ENCODE measurements at places on chromosomes 6 and 20. TPM values are rescaled to one million over a fixed set of nuclear protein-coding genes. Genes with fewer than 3 reads are reported as not detected.
A peak's percentile ranks its signal among the peaks of the same experiment; 100 is the strongest.

The SALL4 gene
- 0.43 TPM for total RNA-seq

DNA sequence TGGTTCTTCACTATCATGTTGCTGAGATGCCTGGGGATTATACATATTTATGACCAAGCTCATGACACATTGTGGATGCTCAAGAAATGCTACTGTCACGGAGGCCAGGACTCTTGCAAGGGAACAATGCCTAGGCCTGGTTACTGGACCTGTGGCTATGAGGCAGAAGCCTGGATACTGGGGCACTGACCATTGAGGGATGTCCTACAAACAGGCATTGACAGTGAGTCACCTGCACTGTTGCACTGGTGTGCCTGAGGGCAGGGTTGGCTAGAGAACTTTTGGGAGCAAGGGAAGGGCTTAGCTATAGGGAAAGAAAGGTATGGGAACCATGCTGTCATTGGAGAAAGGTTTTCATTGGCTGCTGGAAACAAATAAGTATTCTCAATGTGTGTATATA lies 313.1 kb upstream of the SUPT3H start:
- no peaks in the 10 kb centered on the region for H3K36me3 ChIP-seq
- no peak overlapping the region for H3K27ac ChIP-seq
- H3K27me3 ChIP-seq: peaks cover 6% of the 10 kb centered on the region
- H3K4me1 ChIP-seq: no peaks in the 10 kb centered on the region
- no peak overlapping the region for H3K4me3 ChIP-seq

The CST2 gene
- not detected for total RNA-seq

GRCh38 chr20:10402938-10403608 lies 30.9 kb downstream of the MKKS start:
- H3K36me3 ChIP-seq: peaks cover 17% of the 10 kb centered on the region
- DNase-seq: no peak
- H3K27ac ChIP-seq: no peak overlapping the region
- H3K4me1 ChIP-seq: no peaks in the 10 kb centered on the region
- H3K4me3 ChIP-seq: no peak overlapping the region

- no peak overlapping the region for H3K4me3 ChIP-seq
- peaks cover 7% of the 10 kb centered on the region for H3K36me3 ChIP-seq
- no peaks in the 10 kb centered on the region for H3K27me3 ChIP-seq
- H3K4me1 ChIP-seq: no peaks in the 10 kb centered on the region
- no peak for DNase-seq
Measured at GRCh38 chr6:166523782-166524559, 62.5 kb downstream of the RAMACL start.

DNA sequence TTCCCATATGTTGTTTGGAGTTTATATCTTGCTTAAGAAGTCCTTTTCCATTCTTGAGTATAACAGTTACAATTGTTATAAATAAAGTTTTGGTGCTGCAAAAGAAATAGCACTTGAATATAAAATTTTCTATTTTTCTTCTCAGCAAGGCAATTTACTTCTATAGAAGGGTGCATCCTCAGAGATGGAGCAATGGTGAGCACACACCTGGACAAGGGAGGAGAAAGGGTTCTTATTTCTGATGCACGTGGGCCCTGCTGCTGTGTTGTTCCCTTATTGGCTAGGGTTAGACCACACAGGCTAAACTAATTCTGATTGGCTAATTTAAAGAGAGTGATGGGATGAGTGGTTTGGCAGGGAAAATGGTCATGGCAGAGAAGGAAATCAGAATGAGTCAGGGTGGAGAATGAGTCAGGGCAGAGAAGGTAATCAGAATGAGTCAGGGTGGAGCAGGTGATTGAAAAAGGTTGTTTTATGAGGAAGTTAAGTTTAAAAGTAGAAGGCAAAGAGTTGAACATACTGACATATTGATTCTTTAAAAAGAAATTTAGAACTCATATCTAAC lies 38.0 kb downstream of the CST8 start:
- no peak overlapping the region for H3K27ac ChIP-seq
- DNase-seq: no peak
- no peaks in the 10 kb centered on the region for H3K36me3 ChIP-seq
- no peak overlapping the region for H3K4me3 ChIP-seq

The UST gene
- 11.8 TPM for total RNA-seq

The OR2J3 gene
- not detected for total RNA-seq

DNA sequence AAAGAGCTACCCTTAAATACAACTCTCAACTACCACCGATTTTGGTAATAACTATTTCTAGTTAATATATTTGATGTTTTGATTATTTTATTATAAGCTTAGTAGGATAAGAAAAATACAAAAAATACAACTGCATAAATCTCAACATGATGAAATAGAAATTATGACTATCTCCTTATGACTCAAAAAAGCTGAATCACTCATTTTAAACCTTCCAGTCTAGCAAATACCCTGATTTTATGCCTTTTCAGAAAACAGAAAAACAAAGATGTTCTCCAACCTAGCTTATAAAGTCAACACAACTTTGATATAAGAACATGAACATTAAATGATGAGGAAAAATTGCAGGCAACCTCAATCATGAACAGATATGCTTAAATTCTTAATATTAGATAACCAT lies 40.2 kb upstream of the DSE start:
- no peaks in the 10 kb centered on the region for H3K27me3 ChIP-seq
- no peaks in the 10 kb centered on the region for H3K36me3 ChIP-seq
- peaks cover 11% of the 10 kb centered on the region for H3K4me1 ChIP-seq
- no peak for DNase-seq

- DNase-seq: peak; percentile 87
- H3K4me3 ChIP-seq: no peak overlapping the region
- H3K27me3 ChIP-seq: no peaks in the 10 kb centered on the region
- H3K36me3 ChIP-seq: no peaks in the 10 kb centered on the region
- no peaks in the 10 kb centered on the region for H3K4me1 ChIP-seq
- no peak overlapping the region for H3K27ac ChIP-seq
Measured at GRCh38 chr20:19583532-19584175, 174.4 kb upstream of the RIN2 start.

The CST4 gene
- total RNA-seq: not detected

The WFDC11 gene
- not detected for total RNA-seq

DNA sequence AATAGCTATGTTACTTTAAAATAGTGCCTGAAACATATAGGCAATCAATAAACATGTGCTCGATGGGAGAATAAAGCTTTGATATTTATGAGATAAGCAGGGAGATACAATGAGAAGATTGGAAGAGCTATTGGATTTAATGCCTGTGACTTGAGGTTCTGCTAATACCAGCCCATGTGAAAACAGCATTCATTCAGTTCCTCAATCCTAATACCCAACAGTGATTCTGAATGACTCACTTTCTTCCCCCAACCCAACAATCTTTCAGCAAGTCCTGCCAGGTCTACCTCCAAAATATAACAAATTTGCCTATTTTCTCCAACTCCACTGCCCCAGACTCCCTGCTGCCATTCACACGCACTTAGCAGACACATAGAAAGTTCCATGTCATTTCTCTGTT lies 26.6 kb upstream of the KLHL31 start:
- no peaks in the 10 kb centered on the region for H3K27me3 ChIP-seq
- H3K4me3 ChIP-seq: no peak overlapping the region
- no peak overlapping the region for H3K27ac ChIP-seq
- no peaks in the 10 kb centered on the region for H3K36me3 ChIP-seq

The GSTA2 gene
- not detected for total RNA-seq

DNA sequence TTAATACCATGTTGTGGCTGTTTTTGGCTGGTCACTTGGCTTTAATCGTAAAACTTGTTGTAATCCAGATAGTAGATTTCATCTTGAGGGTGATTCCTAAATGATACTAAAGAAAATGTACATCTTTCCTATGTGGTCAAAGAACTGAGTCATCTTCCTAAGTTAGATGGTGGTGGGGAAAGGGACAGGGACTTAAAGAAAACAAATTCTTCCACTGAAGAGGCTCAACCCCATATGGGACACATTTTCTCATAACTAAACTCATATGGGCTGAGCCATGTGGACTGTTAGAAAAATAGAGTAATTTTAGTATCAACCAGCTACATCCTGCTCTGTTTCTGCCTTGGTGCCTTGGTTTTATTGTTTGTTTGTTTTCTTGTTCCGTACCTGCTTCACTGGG lies 155.8 kb downstream of the TSHZ2 start:
- H3K36me3 ChIP-seq: no peaks in the 10 kb centered on the region
- no peak overlapping the region for H3K27ac ChIP-seq
- no peaks in the 10 kb centered on the region for H3K27me3 ChIP-seq
- no peak overlapping the region for H3K4me3 ChIP-seq
- H3K4me1 ChIP-seq: no peaks in the 10 kb centered on the region

DNA sequence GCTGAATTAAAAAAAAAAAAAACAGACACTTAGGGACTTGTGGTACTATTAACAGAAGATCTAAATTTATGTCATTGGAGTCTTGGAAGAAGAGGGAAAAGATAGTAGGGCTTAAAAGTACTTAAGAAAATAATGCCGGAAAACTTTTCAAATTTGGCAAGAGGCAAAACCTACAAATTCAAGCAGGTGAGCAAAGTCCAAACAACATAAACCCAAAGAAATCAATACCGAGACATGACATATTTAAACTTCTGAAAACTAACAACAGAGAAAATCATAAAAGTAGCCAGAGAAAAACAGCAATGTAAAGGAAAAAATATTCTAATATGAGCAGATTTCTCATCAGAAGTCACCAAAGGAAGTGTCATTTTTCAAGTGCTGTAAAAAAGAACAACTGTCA lies 44.4 kb downstream of the EPM2A start:
- H3K27me3 ChIP-seq: no peaks in the 10 kb centered on the region
- H3K27ac ChIP-seq: no peak overlapping the region
- H3K36me3 ChIP-seq: no peaks in the 10 kb centered on the region
- no peak overlapping the region for H3K4me3 ChIP-seq
- H3K4me1 ChIP-seq: no peaks in the 10 kb centered on the region
- no peak for DNase-seq

The NHSL1 gene
- total RNA-seq: 69.5 TPM

- DNase-seq: no peak
- H3K36me3 ChIP-seq: no peaks in the 10 kb centered on the region
- H3K27ac ChIP-seq: no peak overlapping the region
- H3K27me3 ChIP-seq: no peaks in the 10 kb centered on the region
- no peak overlapping the region for H3K4me3 ChIP-seq
Measured at GRCh38 chr20:23112595-23112994, 26.5 kb upstream of the CD93 start.

The SIRPB1 gene
- total RNA-seq: 11.6 TPM

- H3K4me3 ChIP-seq: peak overlapping the region; percentile 94
- H3K27ac ChIP-seq: peak overlapping the region; percentile 92
- H3K36me3 ChIP-seq: no peaks in the 10 kb centered on the region
- H3K27me3 ChIP-seq: no peaks in the 10 kb centered on the region
- DNase-seq: peak; percentile 85
Measured at GRCh38 chr20:63955281-63955826, 862 bp downstream of the UCKL1 start.

- H3K4me3 ChIP-seq: no peak overlapping the region
- no peaks in the 10 kb centered on the region for H3K27me3 ChIP-seq
- H3K27ac ChIP-seq: no peak overlapping the region
- DNase-seq: no peak
Measured at GRCh38 chr6:128179876-128180438, 279.1 kb upstream of the THEMIS start.

DNA sequence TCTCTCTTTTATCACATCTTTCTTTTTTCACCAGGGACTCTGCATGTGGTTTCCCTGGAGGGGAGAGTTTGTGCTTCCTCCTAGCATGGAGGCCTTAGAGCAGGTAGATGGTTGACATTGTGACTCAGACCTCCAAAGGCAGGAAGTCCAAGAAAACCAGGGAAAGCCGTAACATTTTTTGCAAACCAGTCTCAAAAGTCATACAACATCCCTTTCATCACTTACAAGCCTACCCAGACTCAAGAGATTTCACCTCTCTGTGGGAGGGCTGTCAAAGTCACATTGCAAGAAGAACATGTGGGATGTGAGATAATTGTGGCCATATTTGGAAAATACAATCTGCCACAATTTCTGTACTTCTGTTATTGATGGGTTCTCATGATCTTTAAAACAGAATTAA lies 46.2 kb downstream of the SNRNP48 start:
- no peak overlapping the region for H3K4me3 ChIP-seq
- no peak overlapping the region for H3K27ac ChIP-seq
- no peaks in the 10 kb centered on the region for H3K27me3 ChIP-seq
- no peaks in the 10 kb centered on the region for H3K36me3 ChIP-seq
- H3K4me1 ChIP-seq: no peaks in the 10 kb centered on the region
- no peak for DNase-seq

DNA sequence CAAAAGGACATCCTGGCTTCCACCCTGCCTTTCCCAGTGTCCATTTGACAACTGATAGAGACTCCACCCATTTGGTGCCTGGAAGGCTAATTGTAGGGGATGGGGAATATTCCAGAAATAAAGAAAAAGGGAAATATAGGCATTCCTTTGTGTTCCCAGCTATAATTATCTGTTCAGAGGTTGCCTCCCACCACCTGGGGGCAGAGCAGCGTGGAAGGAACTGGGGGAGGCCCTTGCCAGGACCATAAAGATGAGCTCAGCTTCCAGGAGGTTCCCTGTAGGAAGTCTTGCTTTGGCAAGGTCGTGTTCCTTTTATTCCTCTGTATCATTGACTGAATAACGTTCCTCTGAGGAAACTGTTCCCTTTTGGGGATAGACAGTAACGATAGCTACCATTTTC lies 214.7 kb downstream of the TFAP2C start:
- H3K27me3 ChIP-seq: peaks cover 4% of the 10 kb centered on the region
- no peaks in the 10 kb centered on the region for H3K4me1 ChIP-seq

The FGD2 gene
- 56.9 TPM for total RNA-seq

The DLK2 gene
- total RNA-seq: 0.23 TPM

The PLEKHG1 gene
- 34.6 TPM for total RNA-seq

The TMEM200A gene
- 5.9 TPM for total RNA-seq

GRCh38 chr6:112188906-112189305 lies 65.5 kb downstream of the LAMA4 start:
- H3K27ac ChIP-seq: no peak overlapping the region
- no peak for DNase-seq
- H3K27me3 ChIP-seq: no peaks in the 10 kb centered on the region
- H3K4me3 ChIP-seq: no peak overlapping the region
- no peaks in the 10 kb centered on the region for H3K4me1 ChIP-seq
- no peaks in the 10 kb centered on the region for H3K36me3 ChIP-seq

The ADGRF5 gene
- 283 TPM for total RNA-seq

- H3K27me3 ChIP-seq: no peaks in the 10 kb centered on the region
- no peaks in the 10 kb centered on the region for H3K36me3 ChIP-seq
- no peak for DNase-seq
Measured at GRCh38 chr6:106886081-106886843, 88.3 kb downstream of the CD24 start.

The AARS2 gene
- total RNA-seq: 11.8 TPM

DNA sequence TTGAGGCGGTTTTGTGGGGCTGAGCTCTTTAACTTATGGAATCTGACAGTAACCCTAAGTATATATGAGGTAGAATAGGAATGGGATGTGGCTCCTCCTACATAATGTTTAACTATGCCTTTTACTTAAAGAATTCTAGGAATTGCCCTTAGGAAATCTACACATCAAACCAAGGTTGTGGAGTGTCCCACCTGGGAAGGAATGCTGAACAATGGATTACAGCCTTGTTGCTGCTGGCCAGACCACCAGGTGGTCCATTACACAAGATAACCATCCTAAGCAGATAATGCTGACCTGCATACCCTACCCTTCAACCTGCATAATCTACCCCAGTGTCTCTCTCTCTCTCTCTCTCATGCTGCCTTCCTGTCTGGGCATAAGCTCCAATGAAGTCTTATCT lies 35.0 kb upstream of the SLC22A16 start:
- no peaks in the 10 kb centered on the region for H3K27me3 ChIP-seq
- DNase-seq: no peak
- no peaks in the 10 kb centered on the region for H3K36me3 ChIP-seq

The RAD21L1 gene
- not detected for total RNA-seq

Measured in upper lobe of right lung (tissue), 1 donor.